Activated B cell treated with CpG ODN at 0.5 μM for 24 hours (primary cell): ENCODE measurements at places on chromosomes 12 and 14. TPM values are rescaled to one million over a fixed set of nuclear protein-coding genes. Genes with fewer than 3 reads are reported as not detected.

Gene OLR1
- total RNA-seq: 0.12 TPM in 1 of 2 replicates, not detected in the other

Gene PPM1H
- not detected in 2 replicates for total RNA-seq

Gene SMIM41
- total RNA-seq: 0.24 TPM in 1 of 2 replicates, not detected in the other

DNA sequence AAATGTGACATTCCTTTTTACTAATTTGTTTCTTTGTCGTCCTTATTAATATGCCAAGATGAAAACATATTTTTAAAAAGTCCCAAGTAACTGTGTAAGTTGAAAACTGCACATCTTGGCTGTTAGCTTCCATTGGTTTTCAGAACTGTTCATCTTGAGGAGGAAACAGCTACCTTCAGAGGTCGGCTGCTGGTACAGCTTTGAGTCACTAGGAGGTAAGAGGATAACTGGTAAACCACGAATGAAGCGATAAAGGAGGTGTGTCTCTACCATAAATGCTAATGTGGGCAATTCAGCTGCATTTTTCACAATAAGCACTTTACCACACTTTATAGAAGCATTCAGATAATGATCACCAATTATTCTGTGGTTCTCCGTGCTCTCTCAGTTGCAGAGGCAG, 137.5 kb upstream of the KRAS start:
- no peak for DNase-seq

DNA sequence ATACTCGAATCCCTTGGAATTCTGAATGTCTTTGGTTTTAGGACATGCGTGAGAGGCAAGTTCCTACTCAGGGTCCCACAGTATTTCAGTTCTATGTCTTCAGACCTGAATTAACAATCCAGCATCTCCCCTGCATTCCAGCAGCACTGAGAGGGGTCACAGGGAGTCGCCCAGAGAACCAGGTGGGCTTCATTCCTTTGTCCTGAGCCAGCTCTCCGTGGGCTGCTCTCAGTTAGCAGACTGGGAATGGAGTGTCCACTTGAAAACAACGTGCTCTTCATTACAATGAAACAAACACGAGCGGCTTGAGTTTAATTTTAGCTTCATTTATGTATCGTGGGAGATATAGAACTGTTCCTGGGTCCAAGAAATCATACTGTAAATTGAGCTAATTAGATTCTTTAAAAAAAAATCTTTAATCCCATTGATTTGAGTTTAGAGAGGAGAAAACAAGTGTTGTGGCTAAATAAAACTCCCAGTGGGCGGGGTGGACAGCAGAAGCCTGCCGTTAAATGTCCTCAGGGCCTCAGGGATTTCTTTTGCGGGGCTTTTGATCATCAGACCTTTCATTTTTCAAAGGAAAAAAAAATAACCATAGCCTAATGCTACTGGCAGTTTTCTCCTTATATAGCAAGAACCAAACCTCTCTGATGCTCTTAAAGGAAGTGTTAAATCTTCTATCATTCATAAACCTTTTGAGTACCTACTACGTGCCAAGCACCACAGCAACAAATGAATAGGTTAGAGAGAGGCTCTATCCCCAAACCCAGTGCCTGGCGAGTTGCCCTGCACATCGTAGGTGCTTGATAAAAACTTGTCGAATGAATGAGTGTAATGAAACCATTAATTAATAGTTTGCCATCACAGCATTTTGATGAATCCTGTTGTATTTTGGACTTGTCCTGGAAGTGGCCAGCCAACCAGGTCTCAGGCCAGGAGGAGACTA, 140.4 kb downstream of the CHST11 start:
- DNase-seq: no peak
